ENCODE measurements at places on chromosomes 12 and 14.

- no peak for DNase-seq
Observed at GRCh38 chr12:56581418-56582145, 48.5 kb downstream of the BAZ2A start.

- no peak for DNase-seq
Observed at GRCh38 chr14:60665177-60665550, 15.9 kb upstream of the SIX1 start.

GRCh38 chr12:52081263-52081733 lies 1.8 kb downstream of the SMIM41 start:
- no peak for DNase-seq

DNA sequence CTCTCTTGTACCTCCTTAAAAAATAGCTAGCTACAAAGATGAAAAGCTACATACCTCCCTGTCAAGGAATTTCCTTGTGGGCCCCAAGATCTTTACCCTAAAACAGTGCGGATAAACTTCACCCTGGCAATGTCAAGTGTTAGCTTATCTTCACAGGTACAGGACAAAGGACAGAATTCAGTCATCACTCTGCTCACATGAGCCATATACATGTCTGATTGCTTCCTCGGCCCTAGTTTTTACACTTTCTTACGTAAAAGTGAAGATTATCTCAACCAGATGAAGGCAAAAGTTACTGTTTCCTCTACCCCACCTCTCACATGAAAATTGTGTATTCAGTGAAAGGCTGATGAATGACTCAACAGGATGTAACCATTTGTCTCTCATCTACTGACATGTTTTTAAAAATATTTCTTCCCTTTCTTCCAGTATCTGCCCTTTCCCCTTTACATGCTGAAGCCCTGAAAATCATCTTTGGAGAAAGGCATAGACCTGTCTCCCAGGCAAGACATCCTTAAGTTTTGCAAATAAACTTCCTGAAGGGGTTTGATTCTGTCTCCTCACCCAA lies 890.1 kb downstream of the GALC start:
- DNase-seq: no peak

- DNase-seq: no peak
Observed at GRCh38 chr12:57112492-57113294, 1.5 kb upstream of the STAT6 start.

GRCh38 chr12:75825686-75826085 lies 205.9 kb downstream of the PHLDA1 start:
- no peak for DNase-seq

DNA sequence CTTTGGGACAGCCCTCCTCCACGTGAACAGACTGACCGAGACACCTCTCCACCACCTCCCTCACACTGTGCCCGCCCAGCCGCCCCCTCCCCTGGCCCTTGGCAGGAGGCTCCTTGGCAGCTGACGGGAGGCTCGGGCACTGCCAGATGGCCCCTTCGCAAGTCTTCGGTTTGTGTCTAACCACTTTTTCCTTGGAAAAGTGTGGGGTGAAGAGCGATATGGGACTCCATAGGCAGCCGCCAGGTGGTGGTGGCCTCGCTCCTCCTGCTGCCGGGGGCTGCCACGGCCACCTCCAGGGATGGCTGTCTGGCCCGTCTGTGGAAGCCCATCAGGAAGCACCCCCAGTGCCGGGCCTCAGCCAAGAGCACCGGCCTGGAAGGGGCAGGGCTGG lies 58.7 kb downstream of the LRCOL1 start:
- no peak for DNase-seq

- no peak for DNase-seq
Observed at GRCh38 chr12:111893287-111893686, 51.3 kb downstream of the MAPKAPK5 start.

- no peak for DNase-seq
Observed at GRCh38 chr12:4909734-4910501, at the start of gene KCNA1. Gene KCNA1, plus strand, starts transcription at chr12:4909905. Its CDS starts 1,474 bp downstream, at chr12:4911379.

GRCh38 chr12:132619386-132620112 lies 973 bp downstream of the P2RX2 start:
- no peak for DNase-seq

DNA sequence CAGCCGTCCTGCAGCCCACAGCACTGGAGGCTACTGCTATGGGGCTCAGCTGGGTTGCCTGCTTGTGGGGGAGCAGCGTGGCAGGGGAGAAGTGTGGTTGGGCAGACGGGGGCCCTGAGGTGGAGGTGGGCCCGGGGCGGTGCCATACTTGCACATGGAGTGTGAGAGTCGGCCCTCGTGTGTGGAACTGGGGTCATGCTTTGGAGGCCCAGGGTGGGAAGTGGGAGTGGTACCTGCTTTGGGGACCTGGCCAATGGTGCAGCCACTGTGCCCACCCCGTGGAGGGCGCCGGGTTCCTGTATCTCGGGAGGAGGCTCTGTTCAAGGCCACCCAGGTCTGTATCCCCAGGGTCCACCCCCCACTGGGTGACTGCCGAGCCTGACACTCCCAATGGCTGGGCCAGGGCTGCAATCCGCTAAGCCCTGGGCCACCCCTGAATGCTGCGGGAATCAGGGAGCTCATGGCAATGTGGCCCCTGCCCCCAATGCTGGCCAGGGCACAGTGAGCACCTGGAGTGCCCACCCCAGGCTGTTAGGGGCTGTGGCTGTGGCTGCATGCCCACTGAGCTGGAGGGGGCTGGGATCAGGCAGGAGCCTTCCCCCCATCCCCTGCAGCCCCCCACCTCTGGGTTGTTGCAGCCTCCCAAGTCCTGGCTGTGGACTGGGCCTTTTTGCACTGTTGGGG lies 157.9 kb upstream of the SLC38A2 start:
- DNase-seq: no peak

GRCh38 chr14:89807151-89807550 lies 147.4 kb downstream of the EFCAB11 start:
- no peak for DNase-seq

GRCh38 chr12:3379079-3379478 lies 111.9 kb upstream of the PRMT8 start:
- DNase-seq: no peak

GRCh38 chr14:103828315-103828967 lies 18.9 kb downstream of the PPP1R13B start:
- DNase-seq: no peak

DNA sequence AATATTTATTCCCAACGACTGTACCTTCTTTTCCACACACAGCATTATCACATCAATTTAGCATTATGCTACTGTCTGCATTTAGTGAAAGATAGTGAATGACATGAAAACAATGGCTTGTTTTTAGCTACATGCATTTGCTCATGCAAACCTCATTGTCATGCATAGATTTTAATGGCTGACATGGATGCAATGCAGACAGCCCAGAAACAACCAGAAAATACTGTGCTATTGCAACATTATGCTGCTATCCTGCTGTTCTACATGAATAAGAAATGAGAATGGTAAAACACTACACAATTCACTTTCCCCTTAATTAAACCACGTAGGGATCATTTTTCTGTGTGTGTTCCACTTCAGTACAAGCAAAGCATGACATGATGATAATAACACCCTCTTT lies 90.8 kb downstream of the LIN7A start:
- DNase-seq: no peak

- no peak for DNase-seq
Observed at GRCh38 chr12:6097411-6097810, 27.1 kb downstream of the VWF start.

DNA sequence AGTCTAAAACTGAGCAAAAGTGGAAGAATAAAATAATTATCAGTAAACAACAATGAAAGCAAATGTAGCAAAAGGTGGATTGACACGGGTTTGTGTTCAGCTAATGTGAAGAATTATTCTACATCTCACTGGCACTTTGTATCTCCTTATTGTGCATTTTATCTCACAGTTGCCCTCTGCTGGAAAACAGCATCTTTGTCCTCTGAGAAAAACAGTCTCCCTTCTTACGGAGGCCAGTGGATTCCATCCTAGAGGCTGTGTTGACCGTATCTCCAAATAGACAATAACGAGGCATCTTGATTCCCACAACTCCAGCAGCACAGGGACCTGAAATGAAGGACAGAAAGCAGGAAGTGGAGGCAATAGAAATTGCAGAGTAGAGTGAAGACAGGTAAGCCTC lies 51.3 kb upstream of the PLBD1 start:
- DNase-seq: no peak

DNA sequence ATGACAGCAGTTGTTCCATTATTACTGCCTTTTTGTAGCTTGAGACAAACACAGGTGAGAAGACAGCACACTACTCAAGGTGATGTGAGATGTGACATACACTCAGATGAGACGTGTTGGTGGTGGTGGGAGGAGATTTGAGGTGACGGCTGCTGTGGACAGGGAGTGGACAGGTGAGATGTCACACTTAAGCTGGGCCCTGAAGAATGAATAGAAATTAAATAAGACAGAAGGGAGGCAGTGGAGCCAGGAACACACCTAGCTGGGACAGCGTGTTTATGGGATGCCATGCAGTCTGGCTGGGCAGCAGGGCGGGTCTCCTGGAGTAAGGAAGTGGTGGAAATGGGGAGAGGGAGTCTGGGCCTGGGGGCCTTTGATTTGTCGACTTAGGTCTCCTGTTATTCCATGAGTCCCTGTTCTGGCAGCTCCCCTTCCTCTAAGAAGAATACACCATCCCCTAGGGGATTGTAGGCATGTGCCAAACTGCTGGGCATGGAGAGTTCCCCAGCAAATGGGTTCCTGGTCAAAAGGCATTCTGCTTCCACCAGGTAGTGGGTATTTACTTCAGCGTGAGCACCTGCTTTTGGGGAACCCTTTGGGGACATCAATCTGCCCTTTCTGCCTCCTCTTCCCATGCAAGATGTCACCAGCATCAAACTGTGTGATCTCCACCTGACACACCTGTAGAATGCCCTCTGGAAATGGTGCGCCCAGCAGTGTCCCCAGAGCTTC lies 71.2 kb upstream of the ESRRB start:
- DNase-seq: no peak

GRCh38 chr12:11780521-11781101 lies 131.1 kb downstream of the ETV6 start:
- no peak for DNase-seq

DNA sequence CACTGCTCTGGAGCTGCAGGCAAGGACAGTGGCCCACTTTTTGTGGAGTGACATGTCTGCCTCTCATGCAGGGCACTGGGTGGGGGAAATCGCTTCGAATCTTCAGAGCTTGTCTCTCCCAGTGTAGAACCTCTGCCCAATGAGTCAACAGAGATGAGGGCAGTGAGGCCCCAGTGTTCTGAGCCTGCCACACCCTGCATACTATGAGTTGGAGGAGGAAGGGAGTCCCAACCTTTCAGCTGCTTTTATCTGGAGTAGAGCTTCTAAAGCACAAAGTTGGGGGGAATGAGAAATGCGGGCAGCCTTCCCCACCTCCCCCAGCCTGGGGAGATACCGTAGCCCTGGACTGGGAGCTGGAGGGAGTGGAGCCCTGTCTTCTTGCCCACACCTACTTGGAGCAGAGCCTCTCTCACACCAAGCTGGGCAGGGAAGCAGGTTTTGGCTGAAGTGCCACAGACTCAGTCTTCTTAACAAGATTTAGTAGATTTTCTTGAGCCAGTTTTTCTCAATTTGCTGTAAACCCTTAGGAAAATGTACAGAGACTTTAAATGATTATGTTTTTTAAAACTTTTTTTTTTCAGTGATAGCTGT lies 159.1 kb downstream of the ADGRD1 start:
- DNase-seq: no peak

GRCh38 chr14:22794551-22794951 lies 20.7 kb downstream of the SLC7A7 start:
- no peak for DNase-seq

DNA sequence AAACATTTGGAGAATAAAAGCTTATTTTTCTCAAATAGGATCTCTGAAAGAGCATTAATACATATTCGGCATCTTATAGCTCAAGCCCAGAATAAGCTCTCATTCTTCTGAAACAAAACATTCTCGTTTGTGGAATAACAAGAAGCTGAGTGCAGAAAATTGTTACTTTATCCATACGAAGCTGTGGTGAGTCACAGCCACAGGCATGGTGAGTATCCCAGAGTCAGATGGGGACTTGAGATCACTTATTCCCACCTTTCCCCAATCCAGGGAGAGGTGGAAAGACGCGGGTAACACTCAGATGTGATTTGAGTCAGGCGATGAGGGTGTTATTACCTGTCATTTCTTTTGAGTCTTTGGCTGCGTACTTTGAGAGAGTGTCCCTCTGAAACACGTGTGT lies 214.6 kb upstream of the TMEM132C start:
- DNase-seq: no peak
